ENCODE measurements at places on chromosomes 6 and 20. TPM values are rescaled to one million over a fixed set of nuclear protein-coding genes. Genes with fewer than 3 reads are reported as not detected.

Gene GMPR
- total RNA-seq, result 2.8 TPM

Gene HCRTR2
- not detected for total RNA-seq

Gene FILIP1
- total RNA-seq, result 2.8 TPM

Gene LAMP5
- 0.08 TPM for total RNA-seq

Gene TNXB
- 17.1 TPM for total RNA-seq

Gene BCL2L1
- total RNA-seq, result 124 TPM

Gene BPIFB2
- 3.7 TPM for total RNA-seq

Gene KIAA0408
- 0.28 TPM for total RNA-seq

Gene METTL24
- total RNA-seq, result 2.0 TPM

Gene SIRPG
- total RNA-seq, result 0.42 TPM

Gene LRFN2
- under 0.01 TPM for total RNA-seq

Gene TSPO2
- 64.9 TPM for total RNA-seq

Gene CST7
- 15.1 TPM for total RNA-seq

GRCh38 chr6:80940976-80941375 is 811.5 kb downstream of the TENT5A start:
- no peak for DNase-seq

DNA sequence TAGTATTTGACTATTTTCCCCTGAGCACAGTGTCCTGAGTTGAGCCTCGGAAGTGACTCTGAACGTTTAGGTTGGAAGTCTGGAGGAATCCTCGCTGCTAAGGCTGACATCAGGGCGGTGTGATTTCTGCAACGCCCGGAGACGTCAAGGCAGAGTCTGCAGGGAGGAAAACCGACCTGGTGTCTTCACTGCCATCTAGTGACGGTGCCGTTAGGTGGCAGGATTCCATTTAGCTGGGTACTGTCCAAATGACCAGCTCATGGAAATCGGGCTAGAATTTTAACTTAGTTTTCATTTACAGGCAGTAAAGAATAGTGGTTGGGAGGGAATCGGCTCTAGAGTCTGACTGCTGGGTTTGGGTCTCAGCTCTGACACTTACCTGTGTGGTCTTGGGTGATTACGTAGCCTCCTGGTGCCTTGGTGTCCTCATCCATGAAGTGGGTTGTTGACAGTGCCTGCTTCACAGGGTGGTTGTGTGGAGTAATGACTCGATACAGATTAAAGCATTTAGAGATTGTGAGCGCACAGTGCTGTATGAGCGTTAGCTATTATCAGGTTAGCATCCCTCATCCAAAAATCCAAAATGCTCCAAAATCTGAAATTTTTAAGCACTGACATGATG is 35.0 kb downstream of the FOXF2 start:
- no peak for DNase-seq

DNA sequence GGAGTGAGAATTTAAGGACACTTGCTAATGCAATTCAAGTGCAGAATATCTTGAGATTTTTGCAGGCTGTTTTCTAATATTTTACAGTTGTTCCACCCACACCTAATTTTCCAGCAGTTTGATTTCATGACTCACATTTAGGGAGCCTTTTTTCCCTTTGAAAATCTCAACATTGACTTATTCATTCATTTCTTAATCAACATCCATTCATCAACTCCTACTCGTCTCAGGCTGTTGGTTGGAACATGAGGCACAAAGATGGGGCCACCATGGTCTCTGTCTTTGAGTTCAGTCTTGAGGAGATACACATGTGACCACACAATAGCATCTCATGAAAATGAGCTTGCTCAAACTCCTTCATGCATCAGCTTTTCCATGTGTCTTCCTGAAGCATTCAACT is 135.6 kb downstream of the UNC5CL start:
- no peak for DNase-seq

- DNase-seq, result no peak
These were observed 81.4 kb downstream of the WDR27 start for GRCh38 chr6:169620171-169621130.

- DNase-seq, result no peak
These were observed 7.7 kb upstream of the PHACTR3 start for GRCh38 chr20:59596690-59597089.

GRCh38 chr6:51600514-51600913 is 486.9 kb downstream of the PKHD1 start:
- no peak for DNase-seq

DNA sequence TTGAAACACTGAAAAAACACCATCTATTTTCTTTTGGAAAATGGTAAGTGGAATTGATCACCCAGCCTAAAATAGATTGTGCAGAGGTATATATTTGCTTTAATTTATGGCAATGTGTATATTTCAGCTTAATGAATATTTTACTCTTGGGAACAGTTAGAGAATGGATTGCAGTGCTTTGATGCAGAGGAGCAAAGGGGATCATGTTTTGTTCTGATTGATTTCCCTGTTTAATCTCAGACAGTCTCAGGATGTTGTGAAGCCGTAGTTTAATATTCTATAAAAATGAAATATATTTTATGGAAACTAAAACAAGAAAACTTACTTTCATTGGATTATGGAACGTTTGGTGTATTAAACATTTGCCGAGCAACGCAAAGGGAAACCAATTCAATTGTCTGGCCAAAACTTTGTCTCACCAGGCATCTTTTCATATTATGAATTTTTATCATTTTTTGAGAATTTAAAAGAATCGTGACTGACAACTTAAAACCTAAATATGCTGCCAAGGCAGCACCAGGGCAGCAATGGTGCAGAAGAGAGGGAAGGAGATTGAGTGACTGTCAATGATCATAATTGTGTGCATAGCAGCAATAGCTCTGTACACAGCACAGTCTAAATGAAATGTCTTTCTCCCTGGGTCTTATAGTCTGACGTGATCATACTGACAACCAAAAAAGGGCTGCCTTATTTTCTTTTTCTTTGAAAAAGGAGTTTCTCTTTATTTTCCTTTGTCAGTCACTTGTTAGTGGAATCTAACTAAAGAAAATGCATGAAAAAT is 105.5 kb upstream of the EPHA7 start:
- no peak for DNase-seq

DNA sequence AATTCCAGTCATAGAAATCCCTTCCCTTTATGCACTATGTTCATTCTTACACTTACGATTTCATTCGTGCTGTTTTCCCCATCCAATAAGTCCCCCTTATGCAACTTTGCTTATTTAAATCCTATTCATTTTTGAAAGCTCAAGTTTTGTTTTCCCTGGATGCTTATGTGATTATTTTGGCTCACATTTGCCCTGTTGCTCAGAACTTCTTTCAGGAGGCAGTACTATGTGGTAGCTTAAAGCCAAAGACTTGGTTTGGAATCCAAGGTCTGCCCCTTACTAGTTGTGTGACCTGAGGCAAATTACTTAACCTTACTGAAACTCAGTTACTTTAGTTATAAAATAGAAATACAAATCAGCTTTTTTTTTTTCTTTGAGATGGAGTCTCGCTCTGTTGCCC is 59.6 kb downstream of the MOXD1 start:
- no peak for DNase-seq

GRCh38 chr6:4134841-4135664 is at the start of gene ECI2:
Gene ECI2, minus strand, starts transcription at chr6:4135575. Its CDS starts 15 bp downstream, at chr6:4135560.
- no peak for DNase-seq

GRCh38 chr6:124078169-124078568 is 274.5 kb downstream of the NKAIN2 start:
- no peak for DNase-seq

DNA sequence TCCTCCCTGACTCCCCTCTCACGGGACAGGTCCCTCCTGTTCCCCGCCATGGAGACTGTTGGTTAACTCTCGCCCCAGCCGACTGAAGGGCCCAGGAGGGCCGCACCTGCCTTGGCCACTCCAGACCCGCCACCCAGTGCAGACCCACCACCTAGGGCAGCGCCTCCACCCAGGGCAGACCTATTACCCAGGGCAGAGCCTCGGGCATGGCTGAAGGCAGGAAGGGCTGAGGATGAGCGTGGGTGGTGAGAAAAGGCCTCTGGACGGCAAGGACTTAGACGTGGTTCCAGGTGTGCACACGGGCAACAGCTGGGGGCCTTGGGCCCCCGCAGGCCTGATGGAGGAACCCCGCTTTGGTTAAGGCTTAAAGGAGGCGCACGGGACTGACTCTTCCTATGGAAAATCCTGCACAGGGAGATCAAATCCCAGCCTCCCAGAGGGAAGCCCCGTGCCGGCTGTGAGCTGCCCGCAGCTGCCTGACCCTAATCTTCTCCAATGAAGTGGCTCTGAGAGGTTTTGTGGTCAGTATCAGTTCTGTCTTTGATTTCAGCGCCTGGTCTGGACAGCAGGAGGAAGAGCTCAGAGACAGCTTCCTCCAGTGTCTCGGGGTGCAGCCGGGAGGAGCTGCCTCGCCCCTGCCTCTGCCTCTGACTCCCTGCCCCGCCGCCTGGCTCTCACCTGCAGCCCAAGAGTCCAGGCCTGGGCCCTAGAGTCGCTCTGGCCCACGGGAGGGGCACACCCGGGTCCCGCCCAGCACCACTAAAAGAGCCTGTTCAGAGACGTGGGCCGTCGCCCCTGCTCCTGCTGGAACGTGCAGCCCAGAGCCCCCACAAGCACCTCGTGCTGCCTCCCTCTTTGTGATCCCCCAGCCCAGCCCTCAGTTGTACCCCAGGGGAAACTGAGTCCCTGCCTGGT is 12.1 kb upstream of the CHRNA4 start:
- no peak for DNase-seq

GRCh38 chr6:92534109-92534508 is 885.2 kb downstream of the EPHA7 start:
- DNase-seq, result no peak

DNA sequence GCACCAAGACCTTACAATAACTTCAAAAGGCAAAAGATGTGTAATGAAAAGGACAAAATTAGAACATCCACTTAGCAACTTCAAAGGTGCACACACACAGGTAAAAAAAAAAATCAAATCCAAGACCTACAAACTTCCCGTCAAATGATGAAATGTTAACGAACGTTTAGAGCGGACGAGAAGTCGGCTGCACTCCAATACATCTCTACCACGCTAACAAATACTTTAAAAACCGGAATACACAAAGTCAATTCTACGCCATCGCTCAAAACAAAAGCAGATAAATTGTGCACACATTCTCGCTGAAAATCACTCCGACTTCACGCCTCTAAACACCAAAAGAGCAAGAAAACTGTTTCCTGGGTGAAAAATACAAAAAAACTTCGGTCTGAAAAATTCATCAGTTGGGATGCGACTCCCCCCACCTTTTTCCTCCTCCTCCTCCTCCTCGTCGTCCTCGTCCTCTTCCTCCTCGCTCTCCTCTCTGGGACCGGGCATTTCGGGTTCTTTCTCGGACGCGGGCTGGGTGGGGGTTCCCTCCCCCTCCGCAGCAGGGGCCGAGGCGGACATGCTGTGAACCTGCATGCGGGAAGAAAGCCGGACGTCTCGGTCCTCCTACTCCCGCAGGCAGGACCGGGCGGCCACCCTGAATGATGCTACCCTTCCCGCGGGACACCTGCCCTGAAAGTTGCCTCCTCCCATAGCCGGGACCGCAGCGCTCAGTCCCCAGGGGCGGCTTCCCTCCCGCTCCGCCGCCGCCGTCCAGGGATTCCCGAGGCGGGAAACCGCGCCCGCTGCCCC is 712 bp downstream of the DEK start:
- no peak for DNase-seq

GRCh38 chr20:19932170-19932667 is 84.9 kb upstream of the NAA20 start:
- no peak for DNase-seq

DNA sequence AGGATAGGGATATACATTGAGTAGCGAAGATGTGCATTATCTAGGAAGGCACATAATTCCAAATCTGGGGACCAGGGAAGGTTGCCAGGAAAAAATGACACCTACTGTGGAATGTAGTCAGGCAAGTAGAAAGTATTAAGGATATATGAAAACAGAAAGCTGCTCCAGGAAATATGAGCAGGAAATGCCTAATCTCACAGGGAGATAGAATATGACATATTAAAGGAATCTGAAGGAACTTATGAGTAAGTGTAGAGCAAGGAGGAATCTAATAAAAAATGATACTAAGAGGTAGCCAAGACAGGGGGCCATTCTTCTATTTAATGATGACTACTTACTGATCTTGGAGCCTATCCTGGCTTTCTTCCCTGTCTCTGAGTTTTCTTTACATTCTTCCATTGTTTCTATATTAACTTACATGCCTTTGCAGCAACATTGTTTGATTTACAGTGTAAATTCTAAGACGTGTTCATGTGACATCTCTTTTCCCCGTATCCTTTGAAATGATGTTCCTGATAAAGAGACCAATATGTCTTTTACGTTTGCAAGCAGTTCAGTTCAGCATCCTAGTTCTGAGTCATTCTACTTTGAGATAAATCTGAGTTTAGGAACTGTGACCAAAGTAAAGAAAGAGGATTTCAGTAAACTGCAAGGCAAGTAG is 58.6 kb downstream of the TINAG start:
- DNase-seq, result no peak

- DNase-seq, result no peak
These were observed 76.8 kb upstream of the PIM1 start for GRCh38 chr6:37092923-37093727.

GRCh38 chr6:161091151-161091550 is 99.6 kb downstream of the MAP3K4 start:
- DNase-seq, result no peak

- DNase-seq, result no peak
These were observed 79.2 kb downstream of the WDR27 start for GRCh38 chr6:169622618-169623017.

DNA sequence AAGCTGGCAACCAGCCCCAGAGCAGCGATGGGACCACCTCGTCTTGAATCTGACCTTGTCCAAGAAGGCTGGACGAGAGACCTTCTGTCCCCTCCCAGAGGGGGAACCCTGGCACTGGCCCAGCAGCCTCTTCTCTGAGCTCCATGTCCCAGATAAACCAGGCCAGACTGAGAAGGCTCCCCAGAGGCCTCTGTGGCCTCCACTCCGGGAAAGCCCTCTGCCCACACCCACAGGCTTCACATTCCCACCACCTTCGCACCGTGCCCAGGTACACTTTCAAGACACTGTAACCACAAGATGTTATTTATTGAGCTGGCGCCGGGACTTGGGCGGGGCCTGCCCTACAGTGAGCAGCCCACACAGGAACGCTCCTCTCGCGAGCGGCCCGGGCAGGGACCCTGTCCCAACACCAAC is 33.2 kb downstream of the ADA start:
- DNase-seq, result no peak

- no peak for DNase-seq
These were observed 139.1 kb upstream of the GMDS start for GRCh38 chr6:2384528-2384927.

GRCh38 chr6:113650610-113650979 is 206.6 kb upstream of the MARCKS start:
- DNase-seq, result no peak

GRCh38 chr6:132314432-132314831 is 86.8 kb downstream of the MOXD1 start:
- no peak for DNase-seq

GRCh38 chr6:52303178-52303577 is 18.6 kb upstream of the MCM3 start:
- no peak for DNase-seq
